ENCODE measurements at places on chromosomes 7 and 10.
A peak's percentile ranks its signal among the peaks of the same experiment; 100 is the strongest.

GRCh38 chr7:17301471-17302456 lies 3.3 kb downstream of the AHR start:
- DNase-seq = no peak

DNA sequence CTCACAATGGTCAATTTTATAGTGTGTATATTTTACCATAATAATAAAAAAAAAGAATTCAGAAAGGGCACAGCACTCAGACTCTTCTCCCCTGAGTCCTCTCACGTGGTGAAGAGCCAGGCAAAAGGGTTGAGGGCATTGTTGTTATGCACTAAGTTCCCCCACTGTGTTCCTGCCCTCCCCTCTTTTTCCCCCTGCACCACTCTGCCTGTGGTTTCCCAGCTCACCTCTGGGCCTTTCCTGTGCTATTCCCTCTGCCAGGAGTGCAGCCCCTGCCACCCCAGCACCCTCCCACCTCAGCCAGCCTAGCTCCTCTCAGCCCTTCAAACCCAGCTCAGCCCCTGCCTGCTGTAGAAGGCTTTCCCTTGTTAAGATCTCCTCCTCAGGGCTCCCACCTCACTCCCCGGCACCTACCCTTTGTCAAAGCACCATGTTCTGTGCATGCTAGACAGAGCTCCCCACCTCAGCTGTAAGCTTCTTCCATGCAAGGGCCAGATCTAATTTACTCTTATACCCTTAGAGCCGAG lies 108.5 kb downstream of the KCNMA1 start:
- DNase-seq = no peak

- no peak for DNase-seq
These were observed 36.2 kb downstream of the GNG11 start for GRCh38 chr7:93957767-93958166.

DNA sequence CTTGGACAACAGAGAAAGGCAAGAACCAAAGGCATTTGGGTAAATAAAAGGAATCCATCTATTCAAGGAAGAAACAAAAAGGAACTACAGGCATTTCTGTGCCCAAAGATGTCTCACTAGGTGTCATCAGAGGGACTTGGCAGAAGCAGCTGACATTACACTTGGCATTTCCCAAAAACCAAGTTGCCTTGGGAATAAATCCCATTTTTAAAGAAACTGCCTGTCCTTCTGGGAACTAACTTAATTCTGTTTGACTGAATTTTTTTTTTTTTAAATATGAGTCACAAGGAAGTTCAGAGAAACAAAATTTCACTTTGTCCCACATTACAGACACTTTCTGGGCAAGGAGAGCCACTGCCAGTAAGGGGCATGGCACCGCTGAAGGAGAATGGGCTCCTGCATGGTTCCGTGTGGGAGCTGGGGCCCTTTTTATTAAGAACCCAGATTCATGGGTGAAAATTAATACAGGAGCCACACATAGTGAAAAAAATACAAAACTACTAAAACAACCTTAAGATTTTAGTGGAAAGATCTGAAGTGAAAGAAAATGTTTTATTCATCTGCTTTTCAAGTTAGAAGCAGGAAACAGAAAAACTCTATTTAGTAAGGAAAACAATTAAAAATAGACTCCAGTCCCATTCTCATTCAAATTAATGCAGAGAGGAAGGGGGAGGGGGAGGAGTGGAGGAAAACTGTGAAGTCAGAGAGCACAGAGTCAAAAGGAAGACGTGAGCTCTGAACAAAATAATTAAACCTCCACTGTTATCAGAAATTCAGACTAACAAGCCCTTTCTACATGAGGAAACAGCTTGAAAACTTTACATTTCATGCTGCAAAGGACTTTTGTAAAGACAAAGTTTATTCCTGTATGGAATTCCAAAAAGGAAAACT lies 118.4 kb upstream of the PDLIM1 start:
- no peak for DNase-seq

GRCh38 chr7:20647908-20648776 lies 32.7 kb downstream of the ABCB5 start:
- no peak for DNase-seq

DNA sequence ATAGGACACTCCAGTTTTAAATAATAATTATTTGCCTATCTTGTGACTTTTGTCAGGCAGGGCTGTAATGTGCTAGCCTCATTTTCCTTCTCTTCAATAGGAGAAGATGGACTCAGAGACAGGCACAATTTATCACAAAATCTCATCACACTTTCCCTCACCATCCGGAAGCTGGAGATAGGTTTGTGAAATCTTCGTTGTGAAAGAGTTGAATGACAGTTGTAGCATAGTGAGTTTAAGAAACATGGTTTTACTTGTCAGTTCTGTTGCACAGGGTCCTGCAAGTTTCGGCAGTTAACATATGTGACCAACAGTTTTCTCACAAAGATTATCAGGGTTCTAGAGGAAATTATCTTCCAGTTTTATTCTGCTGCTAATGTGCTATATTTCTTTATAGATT lies 37.7 kb upstream of the MAP3K8 start:
- DNase-seq = no peak

GRCh38 chr7:47304727-47305719 lies 276.9 kb downstream of the TNS3 start:
- no peak for DNase-seq

DNA sequence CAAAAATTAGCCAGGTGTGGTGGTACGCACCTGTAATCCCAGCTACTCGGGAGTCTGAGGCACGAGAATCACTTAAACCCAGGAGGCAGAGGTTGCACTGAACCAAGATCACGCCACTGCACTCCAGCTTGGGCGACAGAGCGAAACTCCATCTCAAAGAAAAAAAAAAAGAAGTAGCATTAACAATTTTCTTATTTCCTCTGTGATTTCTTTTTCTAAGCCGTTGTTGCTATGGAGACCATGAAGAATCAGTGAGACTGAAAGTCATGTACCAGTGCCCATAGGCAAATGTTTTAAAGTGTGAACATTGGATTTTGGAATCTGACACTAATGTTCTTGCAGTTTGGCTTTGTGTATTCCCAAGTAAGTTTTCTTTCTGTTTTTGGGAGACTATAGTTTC lies 18.4 kb upstream of the MAP3K8 start:
- DNase-seq = no peak

GRCh38 chr7:1664711-1665548 lies 5.1 kb upstream of the ELFN1 start:
- DNase-seq = peak; percentile 87

DNA sequence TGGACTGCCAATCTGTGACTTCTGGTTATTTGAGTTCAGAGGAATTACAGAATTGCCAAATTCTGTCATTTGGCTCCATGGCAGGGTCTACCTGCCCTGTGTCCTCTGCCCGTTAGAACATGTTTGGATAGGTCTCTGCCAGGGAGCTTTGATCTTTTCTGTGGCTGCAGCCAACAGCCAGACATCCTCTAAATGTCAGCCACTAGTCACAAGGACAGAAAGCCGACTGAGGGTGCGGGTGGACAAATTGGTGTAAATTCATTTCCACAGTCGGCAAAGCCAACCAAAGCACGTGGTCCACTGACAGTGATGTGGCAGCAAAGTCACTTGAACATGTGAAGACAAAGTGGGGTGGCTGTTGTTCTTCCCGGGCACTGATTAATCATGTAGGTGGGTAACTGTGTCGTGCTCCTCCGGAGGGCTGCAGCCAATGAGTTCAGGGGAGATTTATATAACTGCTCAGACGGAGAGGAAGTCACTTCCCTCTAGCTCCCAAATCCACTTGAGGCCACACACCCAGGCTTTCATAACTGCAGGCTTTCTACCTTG lies 26.7 kb upstream of the CAMK1D start:
- DNase-seq = no peak

DNA sequence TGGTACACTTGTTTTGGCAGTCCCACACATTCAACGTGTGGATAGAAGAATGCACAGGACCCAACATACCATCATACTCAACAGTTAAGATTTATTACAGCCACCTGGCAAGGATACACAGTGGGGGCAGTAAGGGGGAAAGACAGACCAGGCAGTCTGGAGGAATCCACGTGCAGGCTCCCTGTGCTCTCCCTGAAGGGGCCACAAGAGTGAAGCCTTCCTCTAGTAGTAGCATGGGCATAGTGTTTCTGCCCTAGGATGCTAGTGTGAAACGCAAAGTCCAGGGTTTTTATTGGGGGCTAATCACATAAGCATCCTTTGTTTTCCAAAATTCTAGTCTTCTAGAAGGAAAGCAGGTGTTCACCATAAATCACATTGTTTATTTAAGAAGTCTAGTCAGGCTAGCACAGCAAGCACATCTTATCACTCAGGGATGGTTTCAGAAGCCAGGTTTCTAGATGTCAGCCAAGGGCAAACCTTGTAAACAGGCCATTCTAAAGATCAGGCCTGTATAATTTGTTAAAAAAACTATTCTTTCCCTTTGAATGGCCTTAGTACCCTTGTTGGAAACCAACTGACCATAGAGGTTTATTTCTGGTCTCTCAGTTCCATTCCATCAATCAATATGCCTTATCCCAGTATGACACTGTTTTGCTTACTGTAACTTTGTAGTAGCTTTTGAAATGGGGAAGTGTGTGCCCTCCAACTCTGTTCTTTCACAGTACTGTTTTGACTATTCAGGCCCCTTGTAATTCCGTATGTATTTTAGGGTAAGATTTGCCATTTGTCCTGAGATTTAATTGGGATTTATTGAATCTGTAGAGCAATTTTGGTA lies 12.4 kb upstream of the TFAM start:
- no peak for DNase-seq

DNA sequence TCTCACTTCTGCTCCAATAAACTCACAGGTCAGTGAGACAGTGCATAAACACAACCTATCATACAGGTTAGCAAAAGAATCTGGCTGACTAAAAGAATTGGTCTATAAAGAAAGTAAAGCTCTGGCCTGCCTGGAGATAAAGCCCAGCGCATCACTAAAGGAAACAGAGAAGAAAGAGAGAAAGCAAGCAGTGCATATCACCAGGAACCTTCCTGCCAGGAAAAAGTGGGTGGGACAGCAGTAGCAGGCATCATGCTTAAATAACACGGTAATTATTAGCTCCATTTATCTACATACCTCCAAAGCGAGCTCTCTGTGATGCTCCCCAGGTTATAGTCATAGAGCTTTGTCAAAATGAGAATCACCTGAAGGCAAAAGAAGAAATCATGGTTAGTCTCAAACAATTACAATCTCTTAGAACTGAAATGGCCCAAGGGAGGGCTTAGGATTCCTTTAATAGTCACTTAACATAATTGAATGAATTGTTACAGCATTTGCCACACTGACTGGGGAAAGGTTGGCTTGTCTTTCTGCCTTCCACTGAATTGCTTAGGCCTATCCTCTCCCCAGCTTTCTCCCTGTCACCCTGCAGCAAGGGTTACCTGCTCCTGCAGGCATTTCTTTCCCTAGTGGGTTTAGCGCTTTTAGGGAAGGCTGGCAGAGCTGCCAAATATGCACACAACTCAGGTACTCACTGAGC lies 208.1 kb downstream of the SORCS1 start:
- DNase-seq = no peak

DNA sequence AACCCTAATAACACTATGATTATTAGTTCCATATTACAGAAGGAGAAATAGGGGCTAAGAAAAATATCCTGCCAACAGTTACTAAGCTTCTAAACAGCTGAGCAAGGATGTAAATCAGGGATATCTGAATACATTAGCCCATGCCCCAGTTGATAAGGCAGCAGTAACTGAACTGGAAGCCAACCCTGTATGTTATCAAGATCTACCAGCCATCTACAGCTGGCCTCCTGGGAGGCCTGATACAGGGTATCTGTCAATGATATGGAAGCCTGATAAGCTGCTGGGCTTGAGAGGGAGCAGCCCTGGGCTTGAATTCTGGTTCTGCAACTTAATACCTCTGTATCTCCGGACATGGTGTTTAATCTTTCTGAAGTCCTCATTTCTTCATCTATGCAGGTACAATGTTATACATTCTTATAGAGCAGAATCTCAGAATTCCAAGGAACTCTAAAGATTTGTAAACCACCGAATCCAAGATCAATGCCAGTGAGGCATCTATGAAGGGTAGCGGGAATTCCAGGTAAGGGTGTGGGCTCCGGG lies 37.9 kb upstream of the AFAP1L2 start:
- DNase-seq = no peak

GRCh38 chr10:94049911-94050310 lies 56.2 kb downstream of the PLCE1 start:
- DNase-seq = no peak

DNA sequence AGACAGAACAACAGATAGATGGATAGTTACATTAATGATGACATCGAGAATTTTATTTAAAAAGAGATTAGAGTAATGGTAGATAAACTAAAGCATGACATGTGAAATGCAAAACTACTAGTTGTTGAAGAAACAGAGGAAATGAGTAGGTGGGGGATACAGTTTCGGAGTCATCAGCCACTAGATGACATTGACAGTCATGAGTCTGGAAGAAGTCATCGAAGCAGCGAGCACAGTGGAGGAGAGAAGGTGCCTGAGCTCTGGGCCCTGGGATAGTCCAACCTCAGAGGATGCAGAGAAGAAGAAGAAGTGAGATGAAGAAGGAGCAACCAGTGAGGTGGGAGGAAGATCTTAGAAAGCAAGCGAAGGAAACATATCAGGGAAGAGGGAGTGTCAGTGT lies 20.2 kb upstream of the SEC61A2 start:
- DNase-seq = no peak

DNA sequence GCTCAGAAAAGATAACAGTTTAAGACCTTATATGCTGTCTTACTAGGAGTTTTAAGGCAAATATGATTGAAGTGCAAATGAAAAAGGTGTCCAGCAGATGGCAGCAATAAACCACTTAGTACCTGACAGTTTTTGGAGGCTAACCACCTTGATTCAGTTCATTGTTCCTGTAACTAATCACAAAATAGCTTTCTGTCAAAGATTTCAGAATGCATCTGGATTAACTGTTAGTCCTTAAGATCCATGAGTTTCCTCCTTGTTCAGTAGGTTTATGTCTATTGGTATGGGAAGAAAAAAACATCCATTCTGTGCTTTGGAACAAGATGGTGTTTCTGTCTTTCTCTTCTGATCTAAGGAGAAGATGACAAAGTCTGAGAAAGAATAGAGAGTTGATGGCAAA lies 46.6 kb downstream of the CCSER2 start:
- DNase-seq = no peak

DNA sequence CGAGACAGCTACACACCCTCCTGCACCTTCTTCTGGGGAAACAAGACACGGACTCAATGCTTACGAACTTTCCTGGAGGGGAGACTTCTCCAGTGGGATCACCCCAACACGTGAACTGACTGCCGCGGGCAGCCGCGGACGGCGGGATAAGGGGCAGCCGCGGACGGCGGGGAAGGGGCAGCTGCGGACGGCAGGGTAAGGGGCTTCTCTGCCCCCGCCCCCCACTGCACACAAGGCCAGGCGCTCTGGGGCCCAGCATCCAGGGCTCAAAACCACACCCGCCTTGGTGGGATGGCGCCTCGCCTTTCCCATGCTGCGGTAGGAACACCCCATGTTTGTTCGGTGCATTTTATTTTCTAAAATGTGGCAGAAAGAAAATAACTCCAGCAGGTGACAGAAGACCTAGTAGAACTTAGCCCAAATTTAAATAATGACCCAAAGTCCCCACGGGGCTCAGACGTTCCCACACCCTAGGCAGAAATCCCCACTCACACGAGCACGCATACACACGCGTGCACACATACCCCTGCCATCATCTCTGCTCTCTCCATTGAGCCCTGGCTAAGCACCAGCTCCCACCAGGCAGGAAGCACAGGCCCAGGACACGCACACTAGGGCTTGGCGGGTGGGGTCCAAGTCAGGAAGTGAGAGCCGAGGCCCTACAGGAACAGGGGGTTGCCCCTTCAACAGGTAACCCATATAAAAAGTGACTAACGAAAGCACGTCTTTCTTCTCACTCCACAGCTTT lies 26.6 kb upstream of the GPR146 start:
- DNase-seq = no peak

Data from hepatic stellate cell (primary cell).